Activated T-cell treated with anti-CD3 and anti-CD28 coated beads for 48 hours (primary cell): ENCODE measurements at places on chromosomes 13 and 19.

DNA sequence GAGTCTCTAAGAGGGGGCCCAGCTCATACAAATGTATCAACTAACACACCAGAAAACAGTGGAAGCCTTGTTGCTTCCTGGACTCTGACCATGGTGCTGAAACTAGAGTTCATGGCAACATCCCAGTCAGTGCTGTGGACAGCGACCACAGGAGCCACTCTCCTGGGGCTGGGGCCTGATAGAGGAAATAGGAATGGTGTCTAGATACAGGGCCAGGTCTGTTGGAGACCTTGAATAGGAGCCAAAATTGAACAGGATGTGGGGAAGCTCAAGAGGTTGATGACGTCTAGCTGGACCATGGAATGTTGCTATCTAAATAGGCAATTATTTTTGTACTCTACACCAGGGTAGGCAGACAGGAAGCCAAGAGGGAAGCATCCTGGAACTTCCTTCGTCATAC is 21.7 kb downstream of the LILRB4 start:
- DNase-seq: no peak

GRCh38 chr19:48417421-48417820 is 24.0 kb downstream of the GRIN2D start:
- DNase-seq: no peak

GRCh38 chr13:25662516-25662915 is 290.7 kb downstream of the ATP8A2 start:
- DNase-seq: no peak

DNA sequence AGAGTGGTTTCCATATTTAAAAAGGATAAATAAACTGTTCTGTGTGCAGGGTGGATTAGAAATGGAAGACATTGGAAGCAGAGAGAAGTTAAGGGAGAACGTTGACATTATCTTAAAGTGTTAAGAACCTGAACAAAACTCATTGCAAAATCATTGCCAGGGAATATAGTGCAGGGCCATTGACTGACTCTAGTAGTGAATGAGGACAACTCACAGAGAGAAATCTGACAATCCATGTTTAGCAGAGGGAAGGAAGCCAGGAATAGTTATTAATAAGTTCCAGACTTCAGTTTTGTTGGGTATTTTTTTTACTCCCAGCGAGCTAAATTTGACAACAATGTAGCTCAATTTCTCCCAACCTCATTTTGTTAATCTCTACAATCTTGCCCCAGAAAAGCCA is 554.8 kb upstream of the GPC6 start:
- no peak for DNase-seq

DNA sequence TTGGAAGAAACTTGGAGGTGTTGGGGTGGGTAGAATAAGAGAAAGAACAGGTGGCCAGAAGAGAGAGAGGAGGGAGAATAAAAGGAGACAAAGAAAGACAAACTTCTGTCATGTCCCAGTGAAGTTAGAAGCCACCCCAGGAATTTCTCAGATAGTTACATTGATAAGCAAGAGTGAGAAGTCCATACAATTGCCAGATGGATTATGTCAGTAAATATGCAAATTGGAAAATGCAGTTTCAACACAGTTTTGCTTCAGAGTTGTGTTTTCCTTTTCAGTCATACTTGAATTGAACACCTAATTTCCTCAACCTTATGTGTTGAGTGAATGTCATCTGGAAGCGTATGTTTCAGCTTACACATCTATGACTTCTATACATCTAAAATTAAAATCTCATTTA is 139.2 kb downstream of the RXFP2 start:
- DNase-seq: no peak
